Stimulated activated CD8-positive, alpha-beta memory T cell treated with anti-CD3 and anti-CD28 coated beads, Interleukin-7, amount 100 ng/mL, for 24 hours (primary cell): ENCODE measurements at places on chromosomes 7 and 10.

DNA sequence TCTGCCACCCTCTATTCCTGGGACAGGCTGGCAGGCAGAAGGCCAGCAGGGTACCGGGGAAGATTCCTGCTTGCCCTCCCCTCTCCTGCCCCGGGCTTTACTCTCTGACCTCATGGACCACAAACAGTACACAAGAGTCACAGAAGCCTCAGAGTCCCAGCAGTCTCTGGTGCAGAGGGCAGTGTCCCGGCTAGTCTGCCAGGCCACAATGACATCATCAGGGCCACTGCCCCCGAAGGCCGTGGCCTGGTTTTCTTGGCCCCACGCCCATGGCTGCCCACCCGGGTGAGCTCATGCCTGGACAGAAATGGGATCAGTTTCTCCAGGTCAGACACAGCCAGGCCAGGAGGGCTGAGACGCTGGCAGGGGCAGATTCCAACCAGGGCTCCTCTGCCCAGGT is 91.9 kb downstream of the MYL10 start:
- DNase-seq = no peak

- DNase-seq = no peak
Measured at GRCh38 chr7:126716321-126716720, 536.4 kb downstream of the GRM8 start.

DNA sequence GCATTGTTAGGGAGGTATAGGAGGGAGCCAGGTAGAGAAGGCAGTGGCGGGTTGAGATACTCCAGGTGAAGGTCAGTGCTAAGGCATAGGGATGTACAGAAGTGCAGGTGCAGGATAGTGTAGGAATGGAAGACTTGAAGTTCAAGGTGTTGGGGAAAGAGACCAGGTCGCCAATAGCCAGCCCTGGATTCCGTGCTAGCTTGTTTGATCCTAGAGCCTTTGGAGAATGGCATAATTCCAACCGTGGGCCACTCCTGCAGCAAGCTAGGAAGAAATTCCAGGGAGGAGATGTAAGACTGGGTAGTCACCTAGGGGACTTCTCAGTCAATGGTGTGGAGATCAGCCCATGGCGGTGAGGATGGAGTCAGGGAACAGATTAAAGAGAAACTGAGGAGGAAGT is 272.7 kb downstream of the RPS24 start:
- no peak for DNase-seq

DNA sequence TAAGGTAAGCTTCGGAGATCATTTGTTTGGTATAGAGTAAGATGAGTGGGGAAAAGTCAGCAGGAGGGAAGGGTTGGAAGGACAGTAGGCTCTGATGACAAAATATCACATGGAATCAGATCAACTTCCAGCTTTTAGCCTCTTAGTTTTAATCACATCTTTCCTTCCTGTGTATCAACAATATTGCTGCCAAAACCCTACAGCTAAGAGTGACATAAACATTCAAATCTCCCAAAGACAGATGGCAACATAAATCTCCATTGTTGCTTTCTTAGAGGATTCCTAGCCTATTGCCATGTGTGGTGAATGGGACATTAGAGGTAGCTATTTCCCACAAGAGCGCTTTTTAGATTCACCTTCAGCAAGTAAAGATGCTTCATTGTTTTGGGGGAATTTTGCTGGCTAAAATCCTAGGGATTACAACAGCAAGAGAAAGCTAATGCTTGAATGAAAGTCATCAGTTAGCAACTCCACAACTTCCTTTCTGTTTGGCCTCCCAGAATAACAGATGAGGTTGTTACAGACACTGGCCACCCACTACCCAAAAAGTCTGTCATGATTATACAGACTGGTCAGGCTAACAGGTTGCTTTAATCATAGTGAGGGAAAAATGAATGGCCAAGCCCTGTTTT is 35.2 kb upstream of the FZD1 start:
- no peak for DNase-seq

DNA sequence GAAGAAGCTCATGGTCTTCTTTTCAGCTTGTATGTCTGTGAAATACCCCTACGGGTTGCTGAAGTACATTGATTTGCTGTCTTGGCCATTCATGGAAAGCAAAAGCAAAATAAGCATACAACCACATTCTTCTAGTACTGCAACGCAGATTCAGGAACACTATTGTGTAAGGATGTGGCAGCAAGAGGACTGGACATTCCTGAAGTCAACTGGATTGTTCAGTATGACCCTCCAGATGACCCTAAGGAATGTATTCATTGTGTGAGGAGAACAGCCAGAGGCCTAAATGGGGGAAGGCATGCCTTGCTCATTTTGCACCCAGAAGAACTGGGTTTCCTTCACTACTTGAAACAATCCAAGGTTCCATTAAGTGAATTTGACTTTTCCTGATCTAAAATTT is 133.4 kb upstream of the ANKRD1 start:
- no peak for DNase-seq

DNA sequence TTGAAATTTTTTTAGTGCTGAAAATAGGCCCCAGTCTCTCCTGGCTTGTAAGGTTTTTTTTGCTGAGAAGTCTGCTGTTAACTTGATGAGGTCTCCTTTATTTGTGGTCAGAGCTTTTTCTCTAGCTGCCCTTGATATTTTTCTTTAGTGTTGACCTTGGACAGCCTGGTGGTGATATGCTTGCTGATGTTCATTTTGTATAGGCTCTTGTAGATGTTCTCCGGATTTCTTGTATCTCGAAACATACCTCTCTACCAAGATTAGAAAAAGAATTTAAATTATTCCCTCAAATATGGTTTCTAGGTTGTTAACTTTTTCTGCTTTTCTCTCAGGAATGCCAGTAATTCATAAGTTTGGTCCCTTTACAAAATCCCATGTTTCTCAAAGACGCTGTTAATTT is 102.3 kb downstream of the TWIST1 start:
- no peak for DNase-seq

- no peak for DNase-seq
Measured at GRCh38 chr10:5583525-5584175, 58.9 kb downstream of the CALML3 start.

DNA sequence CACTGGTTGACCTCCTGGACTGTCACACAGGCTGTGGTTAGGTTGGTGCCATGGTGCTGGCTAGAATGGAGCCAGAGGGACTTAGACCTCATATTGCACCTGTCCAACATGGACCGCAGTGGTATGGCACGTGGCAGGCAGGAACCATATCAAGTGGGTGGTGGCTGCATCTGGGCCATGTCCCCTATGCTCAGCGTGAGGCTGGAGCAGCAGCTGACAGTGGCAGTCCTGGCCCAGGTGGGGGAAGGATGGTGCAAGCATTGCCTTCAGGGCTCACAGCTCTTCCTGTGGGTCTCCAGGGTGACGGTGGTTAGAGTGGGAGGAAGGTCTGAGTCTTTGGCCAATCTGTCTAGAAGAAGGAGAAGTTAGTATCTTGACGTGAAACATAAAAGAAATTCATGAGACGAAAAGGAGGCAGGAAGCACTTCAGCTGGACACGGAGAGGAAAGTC is 54.5 kb upstream of the PFKFB3 start:
- no peak for DNase-seq

- DNase-seq = no peak
Measured at GRCh38 chr7:37089972-37090371, 358.7 kb downstream of the ELMO1 start.
